ENCODE measurements at places on chromosomes 1 and 21.
A peak's percentile ranks its signal among the peaks of the same experiment; 100 is the strongest.

- DNase-seq, result no peak
Measured at GRCh38 chr1:176174108-176174507, 33.0 kb downstream of the COP1 start.

GRCh38 chr1:53408013-53408754, 51.0 kb upstream of the DMRTB1 start:
- DNase-seq, result no peak

GRCh38 chr1:231969076-231969475, 342.5 kb downstream of the DISC1 start:
- DNase-seq, result no peak

- DNase-seq, result no peak
Measured at GRCh38 chr1:39381839-39382238, 109.6 kb upstream of the BMP8A start.

DNA sequence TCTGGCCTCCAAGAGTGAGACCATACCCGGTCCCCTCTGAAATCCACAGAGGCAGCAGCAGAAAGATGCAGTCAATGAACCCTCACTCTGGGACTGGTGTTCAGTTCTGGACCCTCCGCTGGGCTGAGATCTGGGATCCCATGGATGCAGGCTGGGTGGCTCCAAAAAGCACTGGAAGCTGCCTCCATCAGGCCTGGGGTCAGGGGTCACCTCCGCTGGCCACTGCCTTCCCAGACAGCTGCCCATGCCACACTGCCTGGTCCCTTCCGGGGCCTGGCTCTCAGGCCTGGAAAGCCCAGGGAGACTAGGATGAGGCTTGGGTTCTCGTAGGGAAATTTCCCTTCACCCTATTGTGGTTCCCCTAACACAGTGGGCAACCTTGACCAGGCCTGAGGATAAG, 21.4 kb upstream of the PADI4 start:
- no peak for DNase-seq

DNA sequence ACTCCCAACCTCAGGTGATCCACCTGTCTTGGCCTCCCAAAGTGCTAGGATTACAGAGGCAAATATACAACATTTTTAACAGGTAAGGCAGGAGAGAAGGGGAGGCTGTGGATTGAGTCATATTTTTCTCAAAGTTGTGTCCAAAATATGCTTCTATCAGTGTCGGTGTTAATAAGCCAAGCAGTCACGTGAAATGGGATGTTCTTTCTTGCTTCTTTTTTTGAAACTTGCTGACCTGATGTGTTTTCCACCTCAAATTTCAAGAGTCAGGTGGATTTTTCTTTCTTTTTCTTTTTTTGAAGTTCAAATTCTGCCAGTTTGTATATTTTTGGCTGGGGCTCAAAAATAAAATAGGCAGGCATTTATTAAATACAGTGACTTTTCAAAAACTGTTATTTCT, 91.5 kb downstream of the PCP4 start:
- no peak for DNase-seq

DNA sequence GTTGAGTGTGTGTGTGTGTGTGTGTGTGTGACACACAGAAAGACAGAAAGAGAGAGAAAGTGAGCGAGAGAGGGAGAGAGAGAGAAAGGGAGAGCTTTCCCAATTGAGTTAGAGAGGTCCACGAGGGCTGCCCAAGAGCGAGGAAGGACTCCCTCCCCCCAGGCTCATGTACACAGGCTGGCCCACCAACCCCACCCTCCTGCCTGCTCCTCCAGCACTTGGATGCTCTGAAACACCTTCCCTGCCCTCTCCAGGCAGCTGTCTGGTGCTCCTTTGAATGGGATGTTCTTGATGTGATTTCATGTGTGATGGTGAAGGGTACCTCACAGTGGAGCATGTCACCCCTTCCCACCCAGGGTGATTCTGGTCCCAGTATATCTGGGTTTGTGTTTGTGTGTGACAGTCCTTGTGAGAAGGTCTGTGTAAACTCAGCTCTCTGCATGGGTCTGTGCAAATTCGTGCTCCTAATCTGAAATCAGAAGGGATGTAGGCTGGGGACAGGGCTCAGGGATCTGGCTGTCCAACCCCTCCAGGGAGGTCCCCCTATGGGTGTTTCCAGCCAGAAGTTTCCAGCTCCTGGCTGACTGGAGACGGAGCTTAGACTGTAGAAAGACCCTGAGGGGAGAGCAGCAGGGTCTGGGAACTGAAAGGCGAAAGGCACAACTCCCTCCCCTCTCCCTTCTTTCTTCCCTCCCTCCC, 6.8 kb upstream of the PEAR1 start:
- no peak for DNase-seq

DNA sequence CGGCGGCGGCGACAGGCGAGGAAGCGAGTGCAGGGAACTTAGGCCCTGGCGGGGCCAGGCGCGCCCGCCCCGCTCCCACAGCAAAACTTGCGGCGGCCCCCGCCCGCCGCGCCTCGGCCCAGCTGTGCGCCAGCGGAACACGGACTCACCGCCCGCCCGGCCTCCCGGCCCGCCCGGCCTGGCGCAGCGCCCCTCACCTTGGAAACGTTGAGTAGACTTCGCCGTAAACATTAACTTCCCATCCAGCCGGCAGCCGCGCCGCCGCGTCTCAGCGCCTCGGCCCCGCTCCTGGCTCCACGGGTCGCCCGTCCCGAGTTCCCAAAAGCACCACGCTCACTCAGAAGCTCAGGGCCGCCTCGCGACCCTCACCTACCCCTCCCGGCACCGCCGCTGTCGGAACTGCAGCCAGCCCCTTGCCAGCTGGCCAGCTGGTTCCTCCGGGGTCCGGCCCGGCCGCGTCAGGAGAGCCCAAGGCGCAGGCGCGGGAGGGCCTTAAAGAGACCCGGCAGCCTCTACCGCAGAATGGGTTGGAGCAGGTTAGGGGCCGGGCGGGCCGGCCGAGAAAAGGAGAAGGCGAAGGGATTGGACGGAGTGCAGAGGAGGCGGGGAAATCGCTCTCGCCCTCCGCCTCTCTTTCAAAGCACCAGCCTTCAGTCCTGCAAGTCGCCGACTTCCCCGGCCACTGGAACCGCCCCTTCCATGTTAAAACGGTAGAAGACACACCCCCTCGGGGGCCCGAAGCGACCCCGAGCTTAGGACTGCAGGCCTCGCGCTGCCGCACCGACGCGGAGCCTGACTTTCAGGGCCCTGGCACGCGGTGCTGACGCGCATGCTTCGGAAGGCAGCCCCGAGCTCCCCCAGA, at the start of gene EVI5:
TSS of gene EVI5 (minus strand) at position 470 of the 862 bp plus-strand sequence. CDS start 48,562 bp downstream, outside the sequence.
- DNase-seq, result peak; percentile 74

- no peak for DNase-seq
Measured at GRCh38 chr21:45050797-45051489, 23.4 kb upstream of the ADARB1 start.

Measured in activated CD4-positive, alpha-beta T cell treated with anti-CD3 and anti-CD28 coated beads, Interleukin-2, amount 50 U/mL, for 48 hours (primary cell).